ENCODE measurements at places on chromosomes 2 and 18. TPM values are rescaled to one million over a fixed set of nuclear protein-coding genes. Genes with fewer than 3 reads are reported as not detected.

Gene MEIS1
- 6.8 TPM for total RNA-seq

Gene ERFE
- 2.8 TPM for total RNA-seq

Gene ANKRD53
- total RNA-seq = 0.40 TPM

Gene NDC80
- total RNA-seq = 0.42 TPM

Gene REEP1
- total RNA-seq = 16.1 TPM

GRCh38 chr2:171515672-171516298, 6.5 kb upstream of the CYBRD1 start:
- DNase-seq = no peak

GRCh38 chr2:212428681-212429478, 109.7 kb downstream of the ERBB4 start:
- DNase-seq = no peak

DNA sequence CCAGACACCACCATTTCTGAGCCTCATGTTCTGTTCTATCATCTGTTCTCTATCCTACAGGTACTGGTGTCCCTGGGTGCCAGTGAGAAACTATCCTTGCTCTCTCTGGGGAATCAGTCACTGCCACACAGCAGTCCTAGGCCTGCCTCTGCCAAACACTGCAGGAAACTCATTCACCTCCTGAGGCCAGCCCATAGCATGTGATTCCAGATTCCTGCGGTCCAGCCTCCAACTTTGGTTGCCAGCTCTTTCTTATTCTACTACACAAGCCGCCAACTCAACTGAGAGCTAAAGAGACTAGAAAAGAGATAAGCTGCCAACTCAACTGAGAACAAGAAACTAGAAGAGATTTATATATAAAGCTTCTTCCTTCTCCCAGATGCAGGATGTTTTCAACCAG, 8.8 kb upstream of the TTLL4 start:
- no peak for DNase-seq

DNA sequence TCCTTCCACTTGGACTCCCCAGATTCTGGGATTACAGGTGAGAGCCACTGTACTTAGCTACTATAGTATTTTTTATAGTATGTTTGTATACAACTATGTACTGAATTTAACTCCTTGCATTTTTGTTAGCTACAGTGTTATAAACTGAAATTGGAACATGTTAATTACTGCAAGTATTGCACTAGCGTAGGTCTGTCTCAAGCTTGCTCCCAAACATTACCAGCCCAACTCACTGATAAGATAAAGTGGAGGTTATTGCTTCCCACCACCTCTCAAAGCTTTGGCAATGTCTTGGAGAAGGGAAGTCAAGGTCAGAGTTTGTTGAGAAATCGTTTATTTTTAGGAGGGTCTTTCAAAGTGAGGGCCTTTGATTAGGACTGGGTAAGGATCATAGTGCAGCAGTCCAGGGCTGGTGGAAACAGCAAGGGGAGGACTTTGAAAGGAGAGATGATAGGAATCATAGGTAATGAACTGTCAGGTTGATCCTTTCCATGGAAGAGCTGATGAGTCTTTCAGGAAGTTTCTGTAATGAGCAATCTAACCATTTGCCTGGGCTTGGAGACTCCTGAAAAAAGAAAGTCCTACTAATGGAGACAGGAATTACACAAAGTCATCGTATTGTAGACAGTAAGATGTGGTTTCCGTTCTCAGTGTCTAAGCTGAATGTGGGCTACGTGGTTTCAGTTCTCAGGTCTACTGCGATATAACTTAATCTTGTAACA, 257.1 kb downstream of the MYO3B start:
- DNase-seq = no peak

Measured in psoas muscle (tissue), 8 donors.